HuH-7 (cell line): ENCODE measurements at places on chromosomes 2 and 18.

DNA sequence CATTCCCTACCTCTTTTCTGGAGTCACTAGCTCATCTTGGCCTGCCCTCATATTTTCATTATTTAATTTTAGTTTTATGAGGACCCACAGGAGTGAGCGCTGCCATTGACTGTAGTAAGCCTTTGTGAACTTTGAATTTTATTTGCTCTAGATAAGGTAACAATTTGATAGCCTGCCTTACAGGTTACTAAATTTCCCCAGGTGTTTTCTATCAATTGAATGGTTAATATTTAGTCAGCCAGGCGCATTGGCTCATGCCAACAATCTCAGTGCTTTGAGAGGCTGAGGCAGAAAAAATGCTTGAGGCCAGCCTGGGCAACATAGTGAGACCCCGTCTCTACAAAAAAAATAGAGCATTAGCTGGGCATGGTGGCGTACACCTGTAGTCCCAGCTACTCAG, 50.2 kb downstream of the DAW1 start:
- no peak for DNase-seq

GRCh38 chr2:201413143-201413542, 38.1 kb downstream of the TRAK2 start:
- DNase-seq: no peak

DNA sequence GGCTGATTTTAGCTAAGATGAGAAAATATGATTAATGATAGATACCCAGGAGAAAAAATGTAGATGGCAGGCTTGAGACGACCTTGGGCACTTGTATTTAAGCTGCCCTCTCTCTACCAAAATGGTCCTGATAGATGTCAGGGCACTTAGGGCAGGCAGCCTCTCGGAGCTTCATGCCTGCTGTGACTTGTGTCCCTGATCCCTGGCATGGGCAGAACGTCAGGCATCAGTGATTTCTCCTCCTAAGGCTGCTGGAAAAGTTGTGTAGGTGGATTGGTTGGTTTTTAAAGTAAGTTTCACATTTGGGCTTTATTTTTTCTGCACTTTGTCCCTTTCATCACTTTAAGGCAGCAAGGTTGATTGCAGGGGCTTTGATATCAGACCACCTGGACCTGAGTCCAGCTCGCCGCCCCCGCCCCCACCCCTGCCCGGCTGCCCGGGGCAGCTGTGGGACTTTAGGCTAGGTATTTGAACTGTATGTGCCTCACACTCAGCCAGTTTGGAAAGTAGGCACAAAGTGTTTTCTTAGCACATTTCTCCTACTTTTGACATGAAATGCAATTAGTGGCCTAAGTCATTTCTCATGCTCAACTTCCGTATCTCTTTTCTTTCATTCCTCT, 35.0 kb upstream of the SCLY start:
- DNase-seq: no peak

- DNase-seq: no peak
Observed at GRCh38 chr2:140916410-140916809, 1214.4 kb downstream of the LRP1B start.

- no peak for DNase-seq
Observed at GRCh38 chr2:100647709-100648108, 84.9 kb downstream of the PDCL3 start.

GRCh38 chr18:67515942-67516538, 480 bp downstream of the DSEL start:
- peak; percentile 63 for DNase-seq

DNA sequence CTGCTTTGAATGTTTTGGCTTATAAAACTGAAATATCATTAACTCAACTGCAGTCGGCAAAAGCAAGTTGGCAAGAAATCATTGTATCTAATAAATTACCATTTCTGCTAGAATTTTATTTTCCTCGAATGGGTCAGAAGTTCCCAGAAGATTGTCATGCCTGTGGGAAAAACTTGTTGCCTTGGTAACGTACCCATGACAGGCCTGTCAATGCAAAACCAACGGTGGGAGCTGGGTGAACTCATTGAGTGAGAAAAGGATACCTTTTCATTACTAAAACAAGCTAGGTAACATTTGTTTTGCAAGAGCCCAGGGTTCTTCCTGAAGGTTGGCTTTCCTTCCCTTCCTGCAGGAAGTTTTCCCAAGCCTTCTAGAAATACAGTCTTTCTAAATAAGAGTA, 9.5 kb downstream of the PLB1 start:
- DNase-seq: no peak
